Renal pelvis (tissue), 12 donors: ENCODE measurements at places on chromosomes 5 and 9. TPM values are rescaled to one million over a fixed set of nuclear protein-coding genes. Genes with fewer than 3 reads are reported as not detected.

The FSD1L gene
- 7.4 TPM for polyA plus RNA-seq

The SLCO4C1 gene
- 25.1 TPM for polyA plus RNA-seq

The CD180 gene
- 0.70 TPM for polyA plus RNA-seq

The POLE3 gene
- polyA plus RNA-seq = 66.1 TPM

The ANKHD1 gene
- polyA plus RNA-seq = 152 TPM

The CD72 gene
- polyA plus RNA-seq = 4.5 TPM

The RNF145 gene
- 96.4 TPM for polyA plus RNA-seq

The CCDC183 gene
- polyA plus RNA-seq = 7.2 TPM

The LHX6 gene
- polyA plus RNA-seq = 4.8 TPM

The PRRT1B gene
- 1.5 TPM for polyA plus RNA-seq

The TRIM14 gene
- 5.2 TPM for polyA plus RNA-seq

The GFI1B gene
- polyA plus RNA-seq = 0.71 TPM

The AGXT2 gene
- 55.8 TPM for polyA plus RNA-seq

DNA sequence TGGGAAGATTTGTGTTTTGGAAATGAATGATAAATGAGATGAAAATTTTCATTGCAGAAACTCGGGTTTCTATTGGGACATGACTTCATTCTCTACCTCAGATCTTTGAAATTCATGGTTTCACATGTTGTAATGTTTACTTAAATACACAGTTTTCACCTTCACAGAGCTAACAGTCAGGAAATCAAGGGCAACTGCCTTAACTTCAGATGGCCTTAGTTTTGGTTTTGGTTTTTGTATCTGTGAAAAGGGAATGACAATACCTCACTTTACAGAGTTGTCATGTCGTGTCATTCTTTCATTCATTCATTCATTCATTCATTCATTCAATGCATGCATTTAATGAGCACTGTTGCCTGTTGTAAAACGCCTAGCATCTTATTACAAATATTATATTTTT, 41.9 kb downstream of the NIM1K start:
- no peak for DNase-seq

GRCh38 chr5:159850160-159850559, 66.1 kb upstream of the ADRA1B start:
- DNase-seq = peak; percentile 31

GRCh38 chr5:1745123-1745795, 54.4 kb downstream of the MRPL36 start:
- DNase-seq = no peak

GRCh38 chr9:91483835-91484234, 60.2 kb upstream of the NFIL3 start:
- no peak for DNase-seq

GRCh38 chr5:145718956-145719355, 116.2 kb downstream of the PRELID2 start:
- DNase-seq = peak; percentile 12

DNA sequence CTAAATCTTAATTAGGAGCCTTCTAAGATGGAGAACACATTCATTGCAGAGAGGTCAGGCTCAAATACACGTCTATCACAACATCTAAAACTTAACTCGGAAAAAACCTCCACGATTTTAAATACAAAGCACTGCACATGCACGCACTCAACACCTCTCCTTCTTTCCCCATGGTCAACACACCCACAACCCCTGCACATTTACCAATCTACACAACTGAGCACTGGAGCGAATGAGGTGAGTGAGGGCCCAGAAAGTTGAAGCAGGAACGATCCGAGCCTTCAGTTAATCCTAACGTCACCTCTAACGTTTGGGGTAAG, 278 bp upstream of the NIPSNAP3A start:
- DNase-seq = no peak

GRCh38 chr5:76642390-76643040, 19.3 kb upstream of the F2RL2 start:
- no peak for DNase-seq

GRCh38 chr9:133523106-133523505, 1.7 kb downstream of the MYMK start:
- no peak for DNase-seq

- no peak for DNase-seq
Measured at GRCh38 chr9:28707616-28708015, 1134.3 kb upstream of the C9orf72 start.

DNA sequence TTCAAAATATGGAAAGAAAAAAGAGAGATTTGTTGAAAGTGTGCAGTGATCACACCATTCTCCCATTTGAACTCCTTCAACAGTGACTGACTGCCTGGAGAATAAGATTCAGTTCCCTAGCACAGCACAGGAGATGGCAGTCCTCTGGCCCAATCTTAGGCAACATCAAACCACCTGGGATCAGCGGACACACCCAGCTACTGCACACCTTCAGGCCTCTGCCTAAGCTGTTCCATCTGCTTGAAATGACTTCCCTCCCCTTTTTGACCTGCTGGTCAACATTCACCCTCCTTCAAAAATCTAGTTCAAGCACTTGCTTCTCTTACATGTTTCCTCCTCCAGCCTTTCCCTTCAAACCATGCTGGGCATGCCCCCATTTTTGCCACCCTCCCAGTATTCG, 4.5 kb downstream of the MAPK9 start:
- DNase-seq = no peak
